ENCODE measurements at places on chromosomes 3 and 15.

- DNase-seq = no peak
These were observed 15.2 kb downstream of the ABCC5 start for GRCh38 chr3:184002469-184002868.

DNA sequence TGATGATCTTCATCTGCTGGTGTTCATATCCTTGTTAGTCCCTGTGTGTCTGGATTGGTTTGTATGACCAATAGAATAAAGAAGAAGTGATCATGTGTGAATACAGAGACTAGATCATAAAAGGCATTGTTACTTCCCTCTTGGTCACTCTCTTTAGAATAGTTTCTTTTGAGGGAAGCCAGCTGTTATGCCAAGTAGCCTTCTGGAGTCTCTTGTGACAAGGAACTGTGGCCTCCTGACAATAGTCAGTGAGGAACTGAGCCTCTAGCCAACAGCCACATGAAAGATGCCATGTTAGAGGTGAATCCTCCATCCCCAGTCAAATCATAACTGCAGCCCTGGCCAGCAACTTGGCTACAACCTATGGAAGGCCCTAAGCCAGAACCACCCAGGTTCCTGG lies 63.0 kb upstream of the SMAD3 start:
- no peak for DNase-seq

DNA sequence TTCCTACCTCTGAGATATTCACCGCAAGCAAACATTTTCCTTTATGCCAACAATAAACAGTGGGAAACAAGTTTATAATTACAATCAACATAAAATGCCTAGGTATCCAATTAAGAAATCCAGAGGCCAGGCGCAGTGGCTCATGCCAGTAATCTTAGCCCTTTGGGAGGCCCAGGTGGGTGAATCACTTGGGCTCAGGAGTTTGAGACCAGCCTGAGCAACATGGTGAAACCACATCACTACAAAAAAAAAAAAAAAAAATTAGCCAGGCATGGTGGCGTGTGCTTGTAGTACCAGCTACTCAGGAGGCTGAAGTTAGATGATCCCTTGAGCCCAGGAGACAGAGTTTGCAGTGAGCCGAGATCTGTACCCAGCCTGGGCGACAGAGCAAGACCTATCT lies 17.3 kb downstream of the TBC1D2B start:
- no peak for DNase-seq

DNA sequence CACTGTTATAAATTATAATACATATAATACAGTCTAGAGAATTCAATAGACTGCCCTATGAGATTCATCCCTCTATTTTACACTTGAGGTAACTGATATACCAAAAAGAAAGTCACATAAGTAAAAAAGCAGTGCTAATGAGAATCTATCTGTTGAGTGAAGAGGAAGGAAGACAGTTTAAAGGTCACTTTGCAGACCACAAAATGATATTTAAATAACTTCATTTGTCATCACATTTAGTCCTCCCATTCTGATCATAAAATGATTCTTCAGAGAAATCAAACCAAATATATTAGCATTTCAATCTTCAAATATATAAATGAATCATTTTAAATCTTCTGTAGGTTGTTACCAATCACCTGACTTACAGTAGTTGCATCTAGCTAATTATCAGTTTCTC lies 60.5 kb upstream of the CCDC50 start:
- no peak for DNase-seq

Measured in activated CD8-positive, alpha-beta memory T cell treated with anti-CD3 and anti-CD28 coated beads, Interleukin-2, amount 50 U/mL, for 4 hours (primary cell).